ENCODE measurements at places on chromosomes 13 and 19.

- DNase-seq = no peak
These were observed 8.1 kb upstream of the CYP2F1 start for GRCh38 chr19:41106177-41106576.

DNA sequence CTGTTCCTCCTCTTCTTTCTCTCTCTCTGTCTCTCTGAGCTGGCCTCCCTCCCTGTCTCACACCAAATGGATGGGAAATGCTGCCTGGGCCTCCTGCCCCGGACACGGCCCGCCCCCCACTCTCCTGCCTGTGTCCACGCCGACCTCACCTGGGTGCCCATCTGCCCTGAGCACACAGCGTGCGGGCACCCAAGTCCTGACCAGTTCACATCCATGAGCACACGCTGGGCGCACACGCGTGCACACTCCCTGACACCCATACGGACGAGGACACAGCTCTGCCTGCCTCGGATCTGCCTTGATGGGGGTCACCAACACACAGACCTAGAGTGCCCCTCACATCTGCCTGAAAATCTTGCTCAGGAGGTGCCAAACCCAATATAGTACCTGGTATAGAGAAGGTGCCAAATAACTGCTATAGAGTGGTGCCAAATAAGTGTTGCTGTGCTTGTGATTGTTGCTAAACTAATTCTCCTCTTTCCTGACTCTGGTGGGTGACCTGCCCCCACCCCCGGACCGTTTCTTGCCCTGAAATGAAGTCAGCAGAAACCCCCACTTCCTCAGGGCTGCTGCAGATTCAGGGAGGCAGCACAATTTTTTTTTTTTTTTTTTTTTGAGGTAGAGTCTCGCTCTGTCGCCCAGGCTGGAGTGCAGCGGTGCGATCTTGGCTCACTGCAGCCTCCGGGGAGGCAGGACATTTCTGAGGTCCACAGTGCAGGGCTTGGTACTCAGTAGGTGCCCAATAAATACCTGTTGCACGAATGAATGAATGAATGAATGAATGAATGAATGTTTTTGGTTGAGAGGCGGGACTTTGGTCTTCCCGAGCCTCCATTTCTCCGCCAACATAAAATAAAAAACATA lies 4.6 kb downstream of the NFIC start:
- no peak for DNase-seq

DNA sequence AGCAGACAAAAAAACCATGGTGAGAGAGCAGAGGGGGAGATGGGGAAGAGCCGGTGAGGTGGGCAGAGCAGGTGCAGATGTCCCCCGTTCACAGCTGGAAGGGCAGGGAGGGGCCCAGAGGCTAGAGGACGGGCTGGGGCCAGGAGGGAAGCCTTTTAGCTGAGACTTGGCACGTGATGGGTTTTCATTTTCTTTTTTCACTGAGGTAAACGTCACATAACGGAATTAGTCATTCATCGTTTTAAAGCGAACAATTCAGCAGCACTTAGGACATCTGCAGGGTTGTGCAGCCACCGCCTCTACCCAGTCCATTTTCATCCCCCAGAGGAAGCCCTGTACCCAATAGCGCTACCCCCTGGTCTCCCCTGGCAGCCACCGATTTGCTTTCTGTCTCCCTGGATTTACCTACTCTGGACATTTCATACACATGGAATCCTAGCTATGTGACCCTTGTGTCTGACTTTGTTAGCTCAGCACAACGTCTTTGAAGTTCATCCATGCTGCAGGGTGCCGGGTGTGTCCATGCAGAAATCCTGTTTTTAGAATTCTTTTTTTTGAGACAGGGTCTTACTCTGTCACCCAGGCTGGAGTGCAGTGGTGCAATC lies 16.0 kb upstream of the EMC10 start:
- DNase-seq = no peak

- DNase-seq = no peak
These were observed 14.0 kb downstream of the CEACAM16 start for GRCh38 chr19:44712864-44713515.

DNA sequence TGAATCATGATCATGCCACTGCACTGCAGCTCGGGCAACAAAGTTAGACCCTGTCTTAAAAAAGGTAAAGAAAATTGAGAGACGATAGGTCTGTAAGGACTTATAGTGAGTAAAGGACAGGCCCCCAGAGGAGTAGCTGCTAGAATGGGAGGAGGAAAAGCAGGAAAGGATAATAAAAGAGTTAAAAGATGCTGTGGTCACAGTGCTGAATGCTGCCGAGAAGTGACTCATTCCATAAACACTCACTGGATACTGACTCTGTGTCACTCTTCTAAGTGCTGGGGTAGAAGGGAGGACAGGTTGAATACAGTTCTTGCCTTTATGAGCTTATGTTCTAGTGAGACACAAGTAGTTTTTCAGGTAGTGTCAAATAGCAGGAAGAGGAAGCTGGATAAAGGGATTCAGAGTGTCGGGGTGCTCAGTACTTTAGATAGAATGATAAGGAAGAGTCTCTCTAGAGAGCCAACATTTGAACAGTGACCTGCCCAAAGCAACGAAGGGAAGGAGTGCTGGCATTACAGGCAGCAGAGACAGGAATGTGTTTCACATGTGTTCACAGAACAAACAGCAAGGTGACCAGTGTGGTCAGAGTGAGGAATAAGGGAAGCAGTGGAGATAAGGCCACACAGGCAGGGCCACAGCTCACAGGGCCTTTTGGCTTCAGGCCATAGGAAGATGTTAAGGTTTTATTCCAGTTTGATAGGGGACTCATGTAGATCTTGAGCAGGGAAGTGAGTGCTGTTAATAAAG lies 1240.5 kb downstream of the UQCRFS1 start:
- DNase-seq = no peak

GRCh38 chr13:98972627-98973026 lies 5.2 kb downstream of the DOCK9 start:
- no peak for DNase-seq

- DNase-seq = no peak
These were observed 180.4 kb downstream of the KATNAL1 start for GRCh38 chr13:30126903-30127428.

DNA sequence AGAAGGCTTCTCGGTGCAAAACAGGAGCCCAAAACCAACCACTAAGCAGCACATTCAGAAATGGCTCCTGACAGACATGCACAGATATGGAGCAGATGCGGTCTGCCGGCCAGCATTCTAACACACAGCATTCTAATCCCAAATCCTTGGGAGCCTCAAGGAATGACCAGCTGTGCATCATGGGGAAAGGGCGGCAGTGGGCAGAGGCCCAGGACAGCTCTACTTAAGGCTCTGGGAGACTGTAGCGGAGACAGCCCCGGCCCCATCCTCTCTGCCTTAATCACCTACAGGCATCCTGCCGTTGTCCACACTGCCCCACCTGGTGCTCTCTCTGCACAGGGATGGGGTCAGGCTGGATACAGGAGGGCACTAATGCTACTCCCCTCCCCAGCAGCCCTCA lies 1016.0 kb downstream of the UQCRFS1 start:
- DNase-seq = no peak

DNA sequence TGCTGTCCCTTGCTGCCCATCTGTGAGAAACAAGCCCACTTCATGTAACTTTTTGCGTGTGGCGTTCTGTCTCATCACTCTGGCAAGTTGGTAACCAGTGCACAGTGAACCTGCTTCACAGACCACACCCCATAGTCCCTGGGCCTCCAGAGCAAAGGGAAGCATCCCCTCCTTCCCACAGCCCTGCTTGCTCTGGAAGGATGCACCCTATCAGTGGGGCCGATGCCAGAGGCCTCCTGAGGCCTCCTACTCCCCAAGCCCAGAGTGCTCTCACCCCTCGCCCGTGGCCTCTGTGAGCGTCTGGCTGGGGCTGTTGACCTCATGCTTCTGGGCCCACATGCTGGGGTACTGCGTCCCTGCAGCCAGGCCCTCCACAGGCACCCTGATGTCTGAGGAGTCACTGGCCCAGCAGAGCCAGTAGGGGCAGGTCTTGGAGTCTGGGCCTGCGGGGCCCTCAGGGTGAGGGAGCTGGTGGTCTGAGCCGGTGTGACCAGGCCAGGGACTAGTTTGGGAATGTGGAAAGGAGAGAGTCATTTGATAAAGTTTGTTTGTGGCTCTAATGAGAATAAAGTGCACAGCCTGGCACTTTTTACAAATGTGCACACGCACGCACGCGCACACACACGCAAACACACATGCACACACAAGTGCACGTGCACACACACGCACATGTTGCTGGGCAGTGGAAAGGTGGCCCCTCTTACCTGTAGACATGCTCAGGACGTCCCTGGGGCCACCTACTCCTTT lies 5.1 kb downstream of the TMEM86B start:
- DNase-seq = no peak

DNA sequence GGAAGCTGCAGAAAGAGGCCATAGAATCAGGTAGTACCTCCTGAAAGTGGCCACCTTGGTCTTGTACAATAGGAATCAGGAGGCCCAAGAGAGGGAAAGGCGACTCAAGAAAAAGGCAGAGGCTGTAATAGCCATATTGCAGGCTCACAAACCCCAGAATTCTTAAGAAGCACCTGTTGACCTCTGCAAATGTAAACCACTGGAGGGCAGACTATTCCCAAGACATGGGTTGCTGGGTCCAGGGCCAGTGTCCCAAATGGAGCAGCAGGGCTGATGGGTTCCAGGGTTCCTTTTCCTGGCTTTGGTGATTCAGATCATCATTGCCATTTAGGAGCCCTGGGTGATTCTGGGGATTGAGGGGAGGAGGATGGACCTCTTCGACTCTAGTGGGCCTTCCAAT lies 167.6 kb downstream of the B3GLCT start:
- DNase-seq = no peak

- no peak for DNase-seq
These were observed 2.3 kb upstream of the KDM4B start for GRCh38 chr19:4966591-4966990.

DNA sequence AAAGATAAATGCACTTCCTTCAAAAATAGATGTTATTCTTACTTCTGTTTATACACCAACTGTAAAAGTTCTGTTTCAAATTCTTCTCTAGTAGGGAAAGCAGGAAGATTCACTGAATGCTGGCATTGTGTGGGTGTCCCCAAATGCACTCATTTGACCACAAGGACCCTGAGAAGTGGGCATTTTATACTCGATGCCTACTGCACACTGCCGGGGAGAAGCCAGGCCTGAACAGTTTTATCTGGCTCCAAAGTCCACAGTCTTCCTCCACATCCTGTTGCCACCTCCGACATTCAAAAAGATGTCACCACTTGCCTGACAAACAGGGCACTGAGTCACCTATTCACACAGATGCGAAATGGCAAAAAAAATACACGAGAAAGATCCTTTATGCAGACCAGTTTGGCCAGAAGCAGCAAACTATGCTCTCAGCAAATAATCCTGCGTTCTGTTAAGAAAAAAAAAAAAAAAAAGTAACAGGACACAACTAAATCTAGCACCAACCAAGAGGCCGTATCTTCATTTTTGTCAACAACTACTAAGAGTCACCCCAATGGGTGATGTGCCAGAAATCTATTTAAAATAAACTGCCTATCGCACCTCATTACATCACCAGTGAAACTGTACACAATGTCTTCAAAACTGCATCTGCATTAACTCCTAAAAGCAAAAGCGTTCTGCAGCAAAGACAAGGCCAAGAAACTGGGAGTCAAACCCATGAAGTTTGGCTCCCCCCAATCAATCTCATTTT lies 6.2 kb downstream of the ZC3H4 start:
- no peak for DNase-seq

DNA sequence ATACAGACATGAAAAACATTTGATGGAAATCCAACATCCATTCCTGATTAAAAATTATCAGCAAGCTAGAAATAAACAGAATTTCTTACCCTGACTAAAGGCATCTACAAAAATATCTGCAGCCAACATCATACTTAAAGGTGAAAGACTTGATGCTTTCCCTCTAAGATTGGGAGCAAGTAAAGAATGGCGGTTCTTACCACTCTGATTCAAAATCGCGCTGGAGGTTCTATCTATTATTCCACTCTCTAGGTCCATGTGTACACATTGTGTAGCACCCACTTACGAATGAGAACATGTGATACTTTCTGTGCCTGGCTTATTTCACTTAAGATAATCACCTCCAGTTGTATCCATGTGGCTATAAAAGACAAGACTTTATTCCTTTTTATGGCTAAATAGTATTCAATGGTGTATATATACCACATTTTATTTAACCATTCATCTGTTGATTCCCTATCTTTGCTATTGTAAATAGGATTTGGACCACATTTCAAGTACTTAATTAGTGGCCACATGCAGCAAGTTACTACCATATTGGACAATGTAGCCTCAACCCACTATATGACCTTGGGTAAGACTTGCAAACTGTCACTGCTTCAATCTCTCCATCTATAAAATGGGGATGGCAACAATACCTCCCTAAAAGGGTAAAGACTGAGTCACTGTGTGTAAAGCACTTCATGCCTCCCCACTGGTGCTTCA lies 38.4 kb upstream of the CYP2A7 start:
- DNase-seq = no peak

DNA sequence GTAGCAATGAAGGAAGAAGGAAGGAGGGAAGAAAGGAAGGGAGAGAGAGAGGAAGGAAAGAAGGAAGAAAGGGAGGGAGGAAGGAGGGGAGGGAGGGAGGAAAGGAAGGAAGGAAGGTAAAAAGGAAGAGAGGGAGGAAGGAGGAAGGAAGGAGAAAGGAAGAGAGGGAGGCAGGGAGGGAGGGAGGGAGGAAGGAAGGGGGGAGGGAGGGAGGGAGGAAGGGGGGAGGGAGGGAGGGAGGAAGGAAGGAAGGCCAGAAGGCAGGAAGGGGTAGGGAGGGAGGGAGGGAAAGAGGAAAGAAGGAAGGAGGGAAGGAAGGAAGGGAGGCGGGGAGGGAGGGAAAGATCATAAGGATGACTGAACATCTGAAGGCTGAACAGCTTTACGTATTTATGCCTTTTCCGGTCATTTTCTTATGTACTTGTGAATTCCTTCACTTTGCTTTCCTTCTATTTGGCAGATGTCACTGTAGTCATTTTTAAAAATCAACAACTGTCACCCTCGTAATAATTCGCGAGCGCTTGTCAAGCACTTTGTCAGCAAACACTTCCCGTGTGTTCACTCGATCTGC lies 6.7 kb upstream of the TTYH1 start:
- DNase-seq = no peak

- DNase-seq = no peak
These were observed 329.8 kb upstream of the GPC6 start for GRCh38 chr13:92896842-92897241.

DNA sequence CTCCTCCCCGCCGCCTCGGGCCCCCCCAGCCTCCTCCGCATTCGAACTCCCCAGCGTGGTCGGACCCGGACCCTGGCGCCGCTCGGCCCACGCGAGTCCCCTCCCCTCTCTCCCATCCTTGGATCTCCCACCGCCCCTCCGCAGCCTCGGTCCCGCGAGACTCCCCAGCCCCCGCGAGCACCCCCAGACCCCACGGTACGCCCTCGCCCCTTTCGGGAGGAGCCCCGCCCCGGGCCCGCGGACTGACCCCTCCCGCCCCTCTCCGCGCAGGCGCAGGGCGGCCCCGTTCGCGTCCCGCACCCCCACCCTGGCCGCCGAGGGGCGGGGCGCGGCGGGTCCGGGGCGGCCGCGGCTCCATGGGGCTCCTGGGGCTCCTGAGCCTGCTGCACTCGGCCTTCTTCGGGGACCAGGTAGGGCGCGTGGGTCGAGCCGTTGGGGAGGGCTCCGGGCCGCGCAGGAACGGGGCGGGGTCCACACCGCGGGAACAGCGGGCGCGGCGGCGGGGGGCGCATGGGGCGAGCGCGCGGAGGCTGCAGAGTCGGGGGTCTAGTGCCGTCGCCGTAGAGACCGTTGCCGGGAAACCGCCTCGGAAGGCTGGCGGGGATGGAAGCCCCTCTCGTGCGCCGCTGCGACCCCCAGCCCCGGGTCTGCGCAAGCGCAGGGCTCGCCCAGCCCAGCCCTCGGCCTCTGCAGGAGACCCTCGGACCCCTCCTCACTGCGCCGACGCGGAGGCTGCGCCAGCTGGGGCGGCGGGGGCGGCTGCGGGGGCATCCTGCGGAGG lies 3.8 kb upstream of the APC2 start:
- DNase-seq = no peak

GRCh38 chr19:41462497-41462896 lies 19.5 kb downstream of the ERICH4 start:
- DNase-seq = no peak
